Stimulated activated CD4-positive, alpha-beta T cell treated with anti-CD3 and anti-CD28 coated beads, Interleukin-15, amount 100 ng/mL, for 1 hour (primary cell): ENCODE measurements at places on chromosomes 5 and 9.

- no peak for DNase-seq
These were observed 265.1 kb upstream of the PANK3 start for GRCh38 chr5:168844016-168844921.

DNA sequence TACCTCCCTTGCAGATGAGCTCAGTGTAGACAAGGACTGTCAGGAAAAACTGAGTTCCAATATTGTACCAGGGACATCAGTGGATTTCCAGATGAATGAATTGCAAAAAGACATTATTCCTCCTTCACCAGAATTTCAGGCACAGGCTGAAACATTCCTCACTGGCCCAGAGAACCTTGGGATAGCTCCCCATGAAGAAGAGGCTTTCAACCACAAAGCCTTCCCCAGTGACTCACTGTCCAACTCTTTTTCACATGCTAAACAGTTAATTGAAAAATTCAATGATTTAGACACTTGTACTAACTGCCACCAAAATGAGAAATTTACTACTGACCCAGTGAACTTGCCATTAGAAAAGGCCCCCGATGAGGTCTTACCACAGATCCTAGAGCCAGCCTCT, 144.5 kb downstream of the UNC13B start:
- DNase-seq: no peak

DNA sequence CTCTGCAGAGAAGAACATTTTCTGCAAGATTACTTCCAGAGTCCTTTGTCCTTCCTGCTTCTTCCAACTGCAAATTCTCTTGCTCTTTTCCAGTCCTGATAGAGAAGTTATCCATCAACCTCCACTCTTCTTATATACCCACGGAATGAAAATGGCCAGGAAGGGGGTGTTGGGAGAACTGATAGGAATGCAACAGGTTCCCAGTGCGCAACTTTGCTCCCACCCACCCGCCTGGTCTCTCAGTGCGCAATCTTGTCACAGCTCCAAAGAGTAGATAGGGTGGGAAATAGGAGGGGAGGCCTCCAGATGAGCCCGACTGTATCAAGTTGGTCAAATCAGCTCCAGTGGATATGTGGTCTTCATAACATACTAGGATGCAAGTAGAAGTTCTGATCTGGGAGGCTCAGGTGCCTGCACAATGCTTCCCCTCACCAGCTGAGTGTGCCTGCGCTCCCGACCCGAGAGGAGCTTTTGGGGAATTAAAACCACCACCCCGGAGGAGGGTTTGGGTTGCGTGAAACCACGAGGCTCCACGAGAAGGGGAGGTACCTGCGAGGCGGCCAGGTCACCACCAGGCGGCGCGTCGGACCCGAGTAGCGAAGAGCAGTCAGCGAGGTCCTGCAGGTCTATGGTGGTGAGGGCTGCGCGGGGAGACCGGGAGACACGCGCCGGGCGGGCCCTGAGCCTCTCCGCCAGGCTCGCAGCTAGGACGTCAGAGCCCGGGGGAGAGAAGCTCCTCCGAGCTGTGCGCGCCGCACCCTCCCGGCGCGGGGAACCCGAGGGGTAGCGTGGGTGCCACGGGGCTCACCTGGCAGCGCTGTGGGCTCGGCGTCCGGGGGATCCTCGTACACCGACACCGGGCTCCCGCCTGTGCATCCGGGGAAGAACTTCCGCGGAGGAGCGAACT, 835 bp downstream of the MCIDAS start:
- no peak for DNase-seq

DNA sequence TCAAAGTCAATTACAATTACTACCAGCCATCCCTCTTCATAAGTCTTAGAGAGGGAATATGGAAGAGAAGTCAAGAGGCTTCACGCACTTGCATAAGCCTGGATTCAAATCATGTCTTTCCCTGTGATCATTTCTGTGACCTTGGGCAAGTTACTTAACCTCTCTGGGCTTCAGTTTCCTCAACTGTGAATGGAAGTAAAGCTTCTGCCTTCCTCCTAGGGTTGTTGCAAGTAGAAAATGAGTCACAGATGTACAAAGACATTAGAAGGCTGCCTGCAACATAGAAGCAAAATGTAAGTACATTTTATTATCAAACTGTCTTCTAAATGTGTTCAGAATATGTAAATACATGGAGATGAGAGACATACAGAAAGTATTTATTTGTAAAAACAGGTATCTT, 42.3 kb upstream of the SEMA6A start:
- DNase-seq: no peak

DNA sequence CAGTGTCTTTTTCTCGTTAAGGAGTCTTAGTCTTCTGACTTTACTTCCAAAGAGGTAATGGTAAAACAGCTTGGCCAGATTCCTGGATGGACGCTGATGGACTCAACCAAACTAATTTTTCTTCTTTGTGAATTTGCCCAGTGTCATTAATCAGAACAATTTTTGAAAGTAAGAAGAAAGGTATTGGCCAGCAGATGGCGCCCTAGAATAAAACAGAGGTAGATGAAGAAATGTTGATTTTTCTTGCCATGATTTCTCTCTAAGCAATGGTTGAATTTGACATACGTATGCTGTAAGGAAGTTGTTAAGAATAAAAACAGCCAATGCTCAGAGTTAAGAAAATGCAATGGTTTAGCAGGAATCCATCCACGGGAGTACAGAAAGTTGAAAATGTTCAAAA, 500.0 kb downstream of the DIRAS2 start:
- DNase-seq: no peak

GRCh38 chr5:170076211-170076610, 29.5 kb upstream of the FOXI1 start:
- DNase-seq: no peak

DNA sequence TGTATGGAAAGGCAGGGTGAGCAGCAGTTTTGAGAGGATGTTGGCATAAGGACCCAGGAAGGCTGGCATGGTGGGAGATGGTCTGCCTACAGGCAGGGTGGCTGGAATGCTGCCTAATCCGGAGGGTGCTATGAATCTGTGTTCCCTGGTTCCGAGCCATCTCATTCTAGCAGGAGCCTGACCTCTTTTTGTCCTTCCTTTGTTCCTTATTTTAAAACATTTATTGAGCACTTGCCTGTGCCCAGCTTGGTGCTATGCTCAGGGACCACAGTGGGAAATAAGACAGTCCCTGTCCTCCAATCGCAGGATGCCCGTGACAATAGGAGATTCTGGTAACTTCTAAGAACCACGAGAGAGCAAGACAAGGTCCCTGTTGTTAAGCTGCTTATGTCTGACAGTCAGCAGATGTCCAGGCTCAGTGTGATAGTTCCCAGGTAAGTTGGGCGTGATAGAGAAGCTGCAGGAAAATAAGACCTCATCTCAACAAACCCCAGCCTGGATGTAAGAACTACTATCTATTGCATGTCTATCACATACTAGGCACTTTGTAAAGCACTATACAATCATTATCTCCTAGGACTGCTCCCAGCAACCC, 9.1 kb upstream of the ZBTB34 start:
- no peak for DNase-seq

GRCh38 chr9:73074176-73074708, 77.4 kb upstream of the ANXA1 start:
- DNase-seq: no peak

GRCh38 chr9:72038408-72038807, 22.0 kb downstream of the C9orf57 start:
- DNase-seq: no peak

- no peak for DNase-seq
These were observed 589.1 kb downstream of the MTRR start for GRCh38 chr5:8458038-8458383.

- DNase-seq: no peak
These were observed 129.4 kb upstream of the PITX1 start for GRCh38 chr5:135163391-135163790.

GRCh38 chr5:169832304-169832703, 148.0 kb downstream of the INSYN2B start:
- DNase-seq: no peak

GRCh38 chr5:541539-542318, 17.5 kb upstream of the SLC9A3 start:
- DNase-seq: no peak

DNA sequence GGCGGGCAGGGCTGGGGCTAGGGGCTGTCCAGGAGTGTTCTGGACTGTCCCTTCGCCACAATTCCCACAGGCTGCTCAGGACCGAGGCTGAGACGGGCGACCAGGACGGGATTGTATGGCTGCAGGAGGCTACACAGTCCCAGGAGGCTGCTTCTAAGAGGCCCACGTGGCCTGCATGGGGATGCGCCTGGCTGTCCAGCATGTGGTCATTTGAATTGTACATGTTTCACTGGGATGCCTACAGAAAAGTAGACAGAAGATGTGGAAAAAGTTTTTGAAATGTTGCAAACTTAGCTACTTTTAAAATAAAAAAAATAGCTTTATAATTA, 32.6 kb upstream of the SPTLC1 start:
- no peak for DNase-seq

DNA sequence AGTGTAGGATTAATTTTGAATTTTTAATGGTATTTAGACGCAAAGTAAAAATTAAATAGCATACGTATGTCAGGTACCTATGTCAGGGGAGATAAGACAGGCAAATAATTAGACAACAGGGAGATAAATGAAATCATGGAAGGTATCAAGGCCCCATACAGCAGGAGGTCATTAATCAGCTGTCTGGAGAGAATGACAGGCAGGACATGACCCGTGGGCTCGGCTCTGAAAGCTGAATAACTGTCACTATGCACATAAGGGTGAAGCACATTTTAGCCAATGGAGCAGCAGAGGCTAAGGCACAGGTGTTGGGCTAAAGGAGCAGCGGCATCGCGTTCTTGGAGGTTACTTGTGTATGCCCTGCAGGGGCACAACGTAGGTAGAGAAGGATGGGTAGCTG, 11.9 kb downstream of the SLC25A51 start:
- DNase-seq: no peak

- DNase-seq: no peak
These were observed 35.6 kb downstream of the DROSHA start for GRCh38 chr5:31496301-31496700.

GRCh38 chr9:75432888-75433287, 344.6 kb downstream of the OSTF1 start:
- no peak for DNase-seq

DNA sequence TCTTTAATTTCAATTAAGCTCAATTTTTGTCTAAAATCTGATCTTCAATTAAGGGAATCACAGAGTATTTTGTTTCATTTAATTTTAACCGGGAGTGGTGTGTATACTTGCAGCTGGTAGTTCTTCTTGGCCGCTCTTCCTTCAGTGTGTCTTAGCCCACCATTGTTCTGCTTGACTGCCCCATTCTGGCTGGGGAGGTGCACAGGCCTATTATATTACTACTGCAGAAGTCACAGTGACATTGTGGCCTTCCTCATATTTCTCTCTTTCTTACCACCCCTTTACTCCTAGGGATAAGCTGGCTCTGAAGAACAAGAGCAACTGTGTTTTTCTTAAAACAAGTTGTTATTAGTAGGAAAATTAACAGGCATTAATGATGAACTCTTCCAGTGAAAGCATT, 123.7 kb downstream of the ATG10 start:
- DNase-seq: no peak

GRCh38 chr9:35533398-35533797, 43.5 kb downstream of the RUSC2 start:
- no peak for DNase-seq

- no peak for DNase-seq
These were observed 109.0 kb downstream of the NTRK2 start for GRCh38 chr9:84778570-84778969.

- DNase-seq: no peak
These were observed 35.8 kb downstream of the MTREX start for GRCh38 chr5:55343609-55344008.

DNA sequence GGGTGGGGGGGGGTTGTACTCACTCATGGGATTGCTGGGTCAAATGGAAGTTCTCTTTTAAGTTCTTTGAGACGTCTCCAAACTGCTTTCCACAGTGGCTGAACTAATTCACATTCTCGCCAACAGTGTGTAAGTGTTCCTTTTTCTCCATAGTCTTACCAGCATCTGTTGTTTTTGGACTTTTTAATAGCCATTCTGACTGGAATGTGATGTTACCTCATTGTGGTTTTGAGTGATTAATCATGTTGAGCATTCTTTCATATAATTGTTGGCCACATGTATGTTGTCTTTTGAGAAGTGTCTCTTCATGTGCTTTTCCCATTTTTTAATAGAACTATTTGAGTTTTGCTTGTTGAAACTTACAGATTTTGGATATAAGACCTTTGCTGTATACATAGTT, 94.9 kb upstream of the PLPPR1 start:
- no peak for DNase-seq

DNA sequence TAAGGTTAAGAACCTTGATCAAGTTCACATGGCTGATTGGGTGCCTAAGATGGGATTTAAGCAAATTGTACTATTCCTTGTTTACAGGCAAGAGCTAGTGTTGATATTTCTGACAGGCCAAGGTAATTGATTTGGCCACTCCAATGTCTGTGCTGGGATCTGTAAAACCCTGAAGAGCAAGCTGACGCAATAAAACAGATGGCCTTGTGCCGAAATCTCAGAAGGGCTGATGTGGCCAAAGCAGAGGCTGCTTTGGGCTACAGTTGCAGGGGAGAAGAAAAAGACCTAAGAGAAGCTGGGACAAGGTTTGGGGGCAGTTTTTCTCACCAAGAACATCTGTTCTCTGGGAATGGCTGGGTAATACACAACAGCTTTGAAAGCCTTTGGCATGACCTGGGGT, 463.2 kb upstream of the ZNF608 start:
- DNase-seq: no peak

GRCh38 chr9:136997830-136998234, 1.5 kb upstream of the CLIC3 start:
- no peak for DNase-seq

GRCh38 chr5:173890195-173890991, 2.2 kb downstream of the CPEB4 start:
- no peak for DNase-seq

DNA sequence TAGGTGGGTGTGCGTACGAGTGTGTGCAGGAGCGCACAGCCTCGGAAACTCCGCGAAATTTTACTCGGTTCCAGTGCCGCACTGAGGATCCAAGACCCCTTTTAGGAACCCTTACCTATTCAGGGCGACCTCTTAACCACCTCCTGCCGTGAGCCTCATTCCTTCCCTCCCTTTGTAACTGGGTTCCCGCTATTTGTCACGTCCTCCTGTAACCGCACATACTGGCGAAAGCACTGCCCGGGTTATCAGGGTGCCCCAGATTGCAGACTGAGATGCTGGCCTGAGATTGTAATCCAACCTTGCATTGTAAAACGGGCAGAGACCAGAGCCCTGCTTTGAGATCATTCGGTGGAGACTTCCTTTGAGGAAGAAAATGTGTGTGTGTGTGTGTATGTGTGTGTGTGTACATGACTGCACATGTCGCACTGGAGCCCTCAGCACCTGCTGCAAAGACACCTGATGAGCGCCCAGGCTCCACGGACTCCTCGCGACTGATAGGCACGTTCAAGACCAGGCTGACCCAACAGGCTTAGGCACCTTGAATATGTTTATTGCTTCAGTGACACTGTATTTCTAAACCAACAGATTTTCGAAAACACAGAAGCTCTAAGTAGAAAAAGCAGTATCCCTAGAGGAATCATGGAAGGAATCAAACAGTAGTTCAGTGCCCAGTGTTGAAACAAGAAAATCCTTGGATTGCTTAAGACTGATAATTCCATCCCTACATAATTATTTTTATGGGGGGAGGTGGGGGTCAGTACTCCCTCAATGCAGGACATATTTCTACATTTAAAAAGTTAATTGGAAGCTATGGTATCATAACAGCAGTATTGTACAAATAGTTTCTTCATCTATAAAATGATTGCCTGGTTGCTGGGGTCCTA, 86.5 kb upstream of the TNFAIP8 start:
- DNase-seq: no peak

GRCh38 chr9:114291886-114292590, 30.9 kb upstream of the ORM1 start:
- DNase-seq: no peak
